T-helper 2 cell treated with Interferon-gamma antibody and Interleukin-4, amounts not matched to agents 5 μg/mL and 100 μg/mL, for 36 hours (primary cell): ENCODE measurements at places on chromosomes 12 and 14.

- no peak for DNase-seq
These were observed 44.9 kb upstream of the CERS5 start for GRCh38 chr12:50212071-50212467.

- no peak for DNase-seq
These were observed 88.5 kb downstream of the PAPLN start for GRCh38 chr14:73325630-73326299.

GRCh38 chr12:25155022-25155576, 39.9 kb downstream of the DNAI7 start:
- DNase-seq = no peak

DNA sequence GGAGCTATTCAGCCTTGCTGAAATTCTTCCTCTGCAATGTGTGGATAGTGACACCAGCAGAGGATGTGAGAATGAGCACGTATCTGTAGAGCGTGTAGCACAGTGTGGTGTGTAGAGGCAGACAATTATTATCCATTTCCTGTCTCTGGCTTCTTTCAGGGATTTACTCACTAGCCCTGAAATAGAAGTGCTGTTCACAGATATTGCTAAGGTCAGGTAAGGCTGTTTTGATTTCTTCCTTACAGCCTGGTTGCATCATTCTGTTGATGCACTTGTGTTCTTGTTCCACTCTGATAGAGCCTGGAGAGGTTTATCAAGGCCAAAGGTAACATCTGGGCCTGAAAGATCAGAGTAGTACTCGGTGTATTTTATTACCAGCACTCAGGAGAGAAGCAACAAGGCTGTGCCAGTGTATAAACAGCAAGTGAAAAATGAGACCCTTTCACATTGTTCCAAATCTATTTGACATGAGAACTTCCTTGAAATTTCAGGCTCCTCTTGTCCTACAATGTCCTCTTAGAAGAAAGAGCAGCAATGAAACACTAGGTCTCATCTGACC, 16.7 kb downstream of the ARG2 start:
- DNase-seq = no peak

DNA sequence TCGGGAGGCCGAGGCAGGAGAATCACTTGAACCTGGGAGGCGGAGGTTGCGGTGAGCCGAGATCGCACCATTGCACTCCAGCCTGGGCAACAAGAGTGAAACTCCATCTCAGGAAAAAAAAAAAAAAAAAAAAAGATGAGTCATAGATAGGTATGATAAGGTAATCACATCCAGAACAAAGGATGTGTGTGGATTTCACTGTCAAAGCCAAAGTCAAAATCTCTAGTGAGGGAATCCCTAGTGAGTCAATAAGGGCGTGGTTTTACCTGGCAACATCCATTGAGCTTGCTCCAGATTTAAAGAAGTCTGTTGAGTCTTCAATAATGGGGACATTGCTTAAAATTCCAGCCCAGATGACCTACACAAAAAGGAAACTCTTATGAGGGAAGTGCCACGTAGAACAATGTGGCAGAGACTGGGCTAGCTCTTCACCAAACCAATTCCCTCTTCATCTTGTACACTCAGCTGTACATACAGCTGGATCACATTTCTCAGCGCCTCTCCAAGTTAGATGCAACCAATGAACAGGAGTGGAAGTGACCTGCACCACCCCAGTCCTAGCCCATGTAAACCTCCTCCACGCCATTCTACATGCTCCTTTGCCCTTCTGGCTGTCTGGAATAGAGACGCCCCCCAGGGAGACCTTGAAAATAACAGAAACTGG, 23.4 kb downstream of the ALDH1L2 start:
- DNase-seq = no peak

GRCh38 chr14:102772781-102773570, 4.3 kb upstream of the TRAF3 start:
- DNase-seq = no peak

GRCh38 chr12:103505371-103506236, 9.8 kb upstream of the C12orf42 start:
- peak; percentile 82 for DNase-seq

DNA sequence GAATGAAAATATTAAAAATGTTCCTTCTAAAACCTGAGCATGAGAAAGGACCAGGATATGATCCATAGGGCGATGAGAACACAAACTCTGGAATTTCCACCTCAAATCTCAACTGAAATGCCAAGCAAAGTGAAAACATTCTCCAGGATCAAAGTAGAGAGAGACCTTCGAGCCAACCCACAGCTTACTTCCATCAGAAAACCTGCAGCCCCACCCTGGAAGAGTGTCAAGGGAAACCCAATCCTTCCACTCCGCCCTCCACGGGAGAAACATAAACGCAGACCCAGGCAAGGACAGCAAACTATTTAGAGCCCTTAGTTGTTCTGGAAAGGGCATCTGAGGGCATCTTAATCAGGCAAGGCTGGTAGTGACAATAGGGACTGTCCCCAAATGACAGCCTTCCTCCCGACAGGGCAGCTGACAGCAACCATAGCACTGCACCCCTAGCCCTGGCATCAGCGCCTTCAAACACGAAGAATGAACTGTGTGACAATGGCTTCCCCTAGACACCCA, 21.8 kb downstream of the SLC15A4 start:
- no peak for DNase-seq

DNA sequence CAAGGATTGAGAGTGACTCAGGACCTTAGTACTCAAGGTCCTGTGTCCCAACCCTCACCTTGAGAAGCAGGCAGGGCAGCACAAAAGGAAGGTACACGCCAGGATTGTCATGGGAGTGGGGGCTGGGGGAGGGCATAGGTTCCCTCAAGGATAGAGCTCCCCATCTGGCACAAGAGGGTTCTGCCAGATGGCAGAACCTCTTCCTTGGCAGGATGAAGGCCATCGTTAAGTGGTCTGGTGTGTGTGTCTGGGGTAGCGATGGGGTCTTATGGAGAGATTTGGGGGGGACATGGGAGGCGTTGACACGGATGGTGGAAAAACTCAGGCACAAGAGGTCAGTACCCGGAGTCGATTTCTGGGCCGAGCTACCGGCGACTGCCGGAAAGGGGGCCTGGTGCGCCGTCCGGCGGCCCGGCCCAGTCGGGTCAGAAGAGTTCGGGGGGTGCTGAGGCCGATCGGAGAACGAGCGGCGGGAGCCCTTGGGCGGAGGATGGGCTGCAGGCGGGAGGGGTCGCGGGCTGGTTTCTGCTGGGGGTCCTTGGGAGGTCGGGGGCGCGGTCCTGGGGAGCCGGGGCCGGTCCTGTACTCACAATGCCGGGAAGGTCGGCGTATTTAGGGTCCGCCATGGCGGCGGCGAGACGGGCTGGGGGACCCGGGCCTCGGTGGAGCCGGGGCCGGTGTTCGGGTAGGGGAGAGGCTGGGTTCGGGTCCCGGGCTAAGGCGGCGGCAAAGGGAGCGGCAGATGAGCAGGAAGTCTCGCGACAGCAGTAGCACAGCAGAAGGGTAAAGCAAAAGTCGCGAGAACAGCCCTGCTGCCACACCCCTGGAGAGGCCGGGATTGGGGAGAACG, at the start of gene DCTN2:
TSS of gene DCTN2 (minus strand) at position 755 of the 850 bp plus-strand sequence. CDS start at position 626, 129 bp downstream.
- peak; percentile 94 for DNase-seq

- no peak for DNase-seq
These were observed 5.9 kb downstream of the GOLGA5 start for GRCh38 chr14:92800012-92800411.

GRCh38 chr14:65709576-65709975, 297.0 kb downstream of the FUT8 start:
- no peak for DNase-seq

GRCh38 chr12:112443916-112444315, 25.2 kb downstream of the PTPN11 start:
- DNase-seq = no peak

DNA sequence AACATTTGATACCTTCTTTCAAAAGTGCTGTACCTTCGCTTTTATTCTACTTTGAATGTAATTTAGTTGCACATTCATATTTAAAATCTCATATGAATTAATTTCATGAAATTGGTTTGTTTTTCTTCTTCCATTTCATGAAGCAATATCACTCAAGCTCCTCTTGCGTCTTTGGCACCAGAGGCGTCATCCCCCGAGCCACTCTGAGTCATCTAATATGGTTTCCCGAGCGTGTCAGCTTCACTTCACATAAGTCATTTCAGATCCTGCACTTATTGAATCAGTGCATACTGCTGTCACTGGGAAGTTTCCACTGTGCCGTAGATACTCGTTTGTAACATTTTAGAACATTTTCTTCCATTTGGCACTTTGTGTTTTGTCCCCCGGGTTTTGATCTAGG, 105.6 kb downstream of the SLC25A47 start:
- no peak for DNase-seq

GRCh38 chr12:94183708-94184379, 35.5 kb downstream of the PLXNC1 start:
- DNase-seq = no peak

DNA sequence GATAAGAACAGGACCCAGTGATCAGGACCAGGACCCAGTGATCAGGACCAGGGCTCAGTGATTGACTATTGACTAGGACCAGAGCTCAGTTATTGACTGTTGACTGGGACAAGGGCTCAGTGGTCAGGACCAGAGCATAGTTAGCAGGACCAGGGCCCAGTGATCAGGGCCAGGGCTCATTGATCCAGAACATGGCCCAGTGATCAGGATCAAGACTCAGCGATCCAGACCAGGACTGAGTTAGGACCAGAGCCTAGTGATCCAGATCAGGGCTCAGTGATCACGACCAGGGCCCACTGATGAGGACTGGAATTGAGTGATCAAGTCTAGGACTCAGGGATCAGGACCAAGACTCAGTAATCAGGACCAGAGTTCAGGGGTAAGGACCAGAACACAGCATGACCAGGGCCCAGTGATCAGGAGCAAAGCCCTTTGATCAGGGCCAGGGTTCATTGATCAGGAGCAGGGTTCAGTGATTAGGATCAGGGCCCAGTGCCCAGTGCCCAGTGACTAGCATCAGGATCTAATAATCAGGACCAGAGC, 176.0 kb downstream of the TMEM121 start:
- DNase-seq = no peak

GRCh38 chr12:114340231-114340630, 65.7 kb downstream of the TBX5 start:
- no peak for DNase-seq

DNA sequence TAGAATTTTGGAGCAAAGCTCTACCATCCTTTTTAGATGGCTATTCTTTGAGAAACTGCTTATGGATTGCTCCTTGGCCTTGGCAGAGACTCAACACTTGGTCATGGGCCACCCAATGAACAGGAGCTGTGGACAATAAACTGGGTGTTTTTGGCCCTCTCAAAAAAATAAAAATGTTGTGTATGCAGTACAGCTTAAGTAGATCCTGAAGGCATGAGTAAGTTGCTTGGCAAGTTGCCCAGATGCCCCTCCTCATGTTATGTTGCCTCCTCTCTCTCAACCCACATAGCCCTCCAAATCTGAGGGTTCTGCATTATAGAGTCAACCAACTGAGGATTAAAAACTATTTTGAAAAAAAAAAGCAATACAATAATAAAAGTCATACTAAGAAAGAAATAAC, 124.9 kb downstream of the ATP23 start:
- no peak for DNase-seq

GRCh38 chr12:4894019-4894418, 15.7 kb upstream of the KCNA1 start:
- no peak for DNase-seq

DNA sequence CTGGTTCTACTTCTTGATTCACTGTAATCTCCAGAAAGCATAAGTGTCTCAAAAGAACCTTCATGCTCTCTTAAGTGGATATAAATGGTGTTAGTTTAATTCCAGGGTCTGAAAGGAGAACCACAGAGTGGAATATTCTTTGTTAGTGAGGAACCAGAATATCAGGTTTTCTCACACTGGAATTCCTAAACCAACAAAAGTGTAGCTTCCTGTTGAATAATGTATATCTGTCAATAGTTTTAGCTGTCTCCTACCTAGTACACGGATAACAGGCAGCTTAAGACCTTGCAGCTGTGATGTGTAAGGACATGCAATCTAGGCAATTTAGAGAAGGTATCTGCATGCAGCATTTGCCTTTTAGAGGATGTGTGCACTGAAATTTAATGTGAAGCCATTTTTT, 24.0 kb downstream of the LRIG3 start:
- no peak for DNase-seq

DNA sequence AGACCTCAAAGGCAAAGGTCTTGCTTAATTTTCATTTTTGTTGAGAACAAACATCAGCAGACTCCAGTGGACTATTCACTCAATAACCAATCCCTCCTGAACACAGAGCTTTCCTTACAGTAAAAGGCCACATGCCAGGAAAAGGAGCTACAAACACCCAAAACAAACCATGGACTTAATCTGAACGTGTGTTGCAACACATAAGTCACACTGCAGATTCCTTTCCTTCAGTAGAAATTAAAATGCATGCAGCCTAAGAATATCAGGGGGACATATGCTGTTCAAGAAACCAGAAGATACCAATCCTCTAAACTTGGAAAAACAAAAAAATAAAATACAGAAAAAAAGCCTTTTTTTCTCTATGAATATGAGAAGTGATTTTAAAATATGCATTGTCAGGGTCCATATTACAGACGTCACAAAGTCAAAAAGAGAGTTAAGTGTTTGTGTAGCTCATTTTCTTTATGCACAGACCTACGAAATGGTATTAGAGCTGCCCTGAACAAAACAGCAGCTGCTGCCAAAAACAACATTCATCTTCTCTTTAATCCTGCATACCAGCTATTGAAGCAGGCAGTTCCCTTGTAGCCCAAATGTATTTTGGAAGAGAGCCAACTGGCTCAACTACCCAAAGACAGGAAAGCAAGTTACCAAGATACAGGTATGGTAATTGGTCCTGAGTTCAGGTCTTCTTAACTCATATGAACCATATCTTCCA, 26.2 kb downstream of the KITLG start:
- DNase-seq = no peak

DNA sequence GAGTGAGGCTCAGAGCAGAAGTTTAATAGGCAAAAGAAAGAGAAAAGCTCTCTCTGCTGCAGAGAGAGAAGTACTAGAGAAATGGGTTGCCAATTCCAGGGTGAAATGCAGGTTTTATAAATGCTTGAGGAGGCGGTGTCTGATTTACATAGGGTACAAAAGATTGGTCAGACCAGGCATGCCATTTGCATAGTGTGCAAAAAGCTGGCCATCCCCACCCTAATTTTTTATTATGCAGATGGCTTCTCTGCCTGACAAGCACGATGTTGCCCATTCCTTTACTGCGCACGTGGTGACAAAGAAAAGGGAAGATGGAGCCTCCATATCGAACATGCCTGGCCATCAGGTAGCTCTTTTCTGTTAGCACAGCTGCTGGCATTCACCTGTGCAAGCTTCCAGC, 209.3 kb upstream of the PPFIA2 start:
- no peak for DNase-seq

GRCh38 chr12:48235796-48236333, 32.8 kb upstream of the OR10AD1 start:
- no peak for DNase-seq

GRCh38 chr12:93403988-93404803, 26.5 kb downstream of the NUDT4 start:
- no peak for DNase-seq

DNA sequence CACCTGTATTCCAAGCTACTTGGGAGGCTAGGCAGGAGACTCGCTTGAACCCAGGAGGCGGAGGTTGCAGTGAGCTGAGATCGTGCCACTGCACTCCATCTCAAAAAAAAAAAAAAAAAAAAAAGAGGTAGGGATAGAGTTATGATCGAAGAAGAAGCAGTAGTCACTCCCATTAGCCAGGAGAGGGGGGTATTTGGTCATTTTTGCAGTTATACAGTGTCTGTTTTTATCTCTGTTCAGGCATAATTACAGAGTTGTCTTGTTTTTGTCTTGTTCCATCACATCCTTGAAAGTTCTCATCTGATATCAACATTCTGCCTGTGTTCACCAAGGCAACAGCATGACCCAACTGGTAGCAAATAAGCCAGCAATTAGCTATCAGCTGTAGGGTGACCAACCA, 98.5 kb upstream of the TMPO start:
- DNase-seq = no peak

GRCh38 chr12:29517264-29517663, 19.8 kb upstream of the OVCH1 start:
- DNase-seq = no peak
